ENCODE measurements at places on chromosomes 16 and 17.

- no peak for DNase-seq
These were observed at the start of gene IRX3 for GRCh38 chr16:54286366-54287130. Gene IRX3 (minus strand): TSS chr16:54286787. CDS start chr16:54286050, 737 bp downstream.

DNA sequence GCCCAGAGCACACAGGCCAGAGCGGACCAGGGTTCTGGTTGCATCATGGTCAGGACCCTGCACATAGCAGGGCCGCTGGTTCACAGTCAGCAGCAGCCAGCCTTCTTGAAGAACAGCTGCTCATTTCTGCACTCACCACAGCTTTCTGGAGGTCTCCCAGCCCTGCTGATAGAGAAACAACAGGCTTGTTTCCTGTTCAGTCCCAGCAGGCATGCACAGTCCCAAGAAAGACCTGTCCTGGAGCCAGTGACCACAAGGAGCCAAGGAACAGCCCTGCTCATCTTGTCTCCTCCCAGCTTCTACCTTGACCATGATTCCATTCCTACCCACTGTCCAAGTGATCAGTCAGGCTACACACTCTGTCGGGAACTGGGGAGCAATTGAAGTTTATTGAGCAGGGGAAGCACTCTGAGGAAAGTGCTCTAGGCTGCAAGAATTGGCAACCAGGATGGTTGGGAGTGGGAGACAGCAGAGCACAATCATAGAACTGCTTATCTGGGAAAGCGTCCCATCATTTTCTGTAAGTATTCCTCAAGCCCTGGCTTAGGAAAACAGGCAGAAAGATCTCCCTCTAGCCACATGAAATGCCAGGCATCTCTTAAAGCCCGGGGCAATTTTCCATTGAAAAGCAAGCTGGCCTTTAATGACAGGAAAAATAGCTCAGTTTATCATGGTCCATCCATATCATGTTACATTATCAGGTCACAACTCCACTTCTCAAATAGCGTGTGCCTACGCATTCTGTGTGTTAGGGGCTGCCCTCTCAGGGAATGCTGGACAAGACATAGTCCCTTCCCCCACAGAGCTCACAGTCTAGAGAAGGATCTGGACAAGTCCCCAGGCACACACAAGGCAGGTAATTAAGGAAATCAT, 155.4 kb upstream of the FOXF1 start:
- DNase-seq = no peak

DNA sequence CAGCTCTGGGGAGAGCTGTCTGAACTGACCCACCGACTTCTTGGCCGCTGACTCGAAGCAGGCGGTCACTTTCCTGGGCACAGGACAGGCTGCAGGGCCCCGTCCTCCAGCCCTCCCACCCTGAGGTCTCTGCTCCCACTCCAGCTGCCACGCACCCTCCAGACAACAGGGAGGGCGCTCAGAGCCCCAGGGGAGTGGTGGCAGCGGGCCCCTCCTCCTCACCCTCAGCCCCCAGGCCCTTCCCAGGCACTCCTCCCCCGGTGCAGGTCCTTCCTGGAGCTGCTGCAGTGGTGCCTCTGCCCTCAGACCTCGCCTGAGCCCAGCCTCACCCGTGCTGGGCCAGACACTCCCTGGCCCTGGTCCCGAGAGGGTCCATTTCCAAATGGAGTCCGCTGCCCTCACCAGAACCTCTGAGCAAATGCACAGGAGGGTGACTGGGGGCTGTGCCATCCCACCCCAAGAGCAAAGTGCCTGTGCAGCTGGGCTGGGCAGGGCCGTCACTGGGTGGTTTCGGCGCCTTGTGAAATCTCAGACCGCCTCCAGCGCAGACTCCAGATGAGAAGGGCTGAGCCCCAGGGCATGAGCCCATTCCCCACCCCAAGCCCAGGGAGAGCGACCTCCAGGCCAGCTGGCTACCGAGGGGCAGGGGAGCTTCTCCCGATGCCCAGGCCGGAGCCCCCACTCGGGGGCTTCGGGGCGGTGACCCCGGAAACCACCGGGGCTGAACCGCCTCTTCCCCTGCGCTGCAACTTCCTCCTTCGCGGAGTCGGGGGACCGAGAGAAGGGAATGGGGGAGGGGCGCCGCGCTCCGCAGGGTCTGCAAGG, 717 bp downstream of the CYBA start:
- DNase-seq = no peak

- DNase-seq = no peak
These were observed 295.8 kb downstream of the FOXL1 start for GRCh38 chr16:86874141-86874540.

- no peak for DNase-seq
These were observed 11.7 kb downstream of the ZFHX3 start for GRCh38 chr16:73036074-73036826.

DNA sequence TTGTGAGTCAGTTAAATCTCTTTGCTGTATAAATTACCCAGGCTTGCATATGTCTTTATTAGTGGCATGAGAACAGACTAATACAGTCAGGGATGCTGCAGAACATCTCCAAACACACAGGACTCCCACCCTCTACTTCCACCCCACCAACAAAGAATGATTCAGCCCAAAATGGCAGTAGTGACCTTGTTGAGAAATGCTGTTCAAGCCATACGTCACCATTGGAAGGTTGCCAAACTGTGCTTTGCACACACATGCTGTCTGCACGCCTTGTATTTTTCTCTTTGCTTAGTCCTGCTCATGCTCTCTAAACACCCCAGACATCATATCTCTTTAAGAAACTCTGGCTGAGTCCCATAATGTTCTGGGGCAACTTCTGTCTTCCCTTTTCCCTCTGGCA, 589.6 kb downstream of the WWOX start:
- no peak for DNase-seq

DNA sequence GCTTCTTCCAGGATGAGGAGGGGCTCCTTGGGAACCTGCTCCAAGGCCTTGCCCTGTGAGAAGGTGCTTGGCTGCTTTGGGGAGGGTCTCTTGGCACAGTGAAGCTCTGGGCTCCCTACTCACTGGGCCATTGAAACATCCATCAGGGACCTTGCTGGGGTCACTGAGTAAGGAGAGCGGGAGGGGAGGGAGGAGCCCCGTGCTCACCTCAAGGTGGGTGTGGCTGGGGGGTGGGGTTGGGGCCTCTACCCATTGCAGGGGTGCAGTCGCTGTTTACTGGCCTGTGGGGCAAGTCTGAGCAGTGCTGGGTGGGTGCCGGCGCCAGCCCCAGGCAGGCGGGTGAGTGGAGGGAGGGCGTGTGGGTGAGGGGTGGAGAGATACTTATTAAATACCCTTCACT, 9.9 kb downstream of the TNS4 start:
- no peak for DNase-seq

GRCh38 chr17:81083125-81083765, 48.3 kb downstream of the BAIAP2 start:
- no peak for DNase-seq

GRCh38 chr17:36932694-36933511, 4.4 kb upstream of the LHX1 start:
- DNase-seq = no peak

DNA sequence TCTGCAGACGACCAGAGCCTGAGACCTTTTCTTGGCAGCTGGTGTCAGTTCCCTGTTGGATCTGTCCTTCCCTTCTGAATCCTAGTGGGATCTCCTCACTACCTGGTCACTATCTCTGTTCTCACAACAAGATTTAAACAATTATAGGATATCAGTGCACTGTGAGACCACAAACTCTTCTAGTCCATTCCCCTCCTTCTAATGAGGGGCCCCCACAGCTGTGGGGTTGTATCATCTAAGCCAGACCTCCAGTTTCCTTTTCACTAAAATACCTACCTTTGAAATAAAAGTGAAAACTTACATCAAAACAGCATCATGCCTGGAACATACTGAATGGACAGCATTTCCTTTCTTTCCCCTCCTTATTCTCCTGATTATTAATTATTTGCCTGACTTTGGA, 233.2 kb downstream of the PRKCA start:
- no peak for DNase-seq

- no peak for DNase-seq
These were observed 28.7 kb downstream of the MRM1 start for GRCh38 chr17:36629970-36630502.

GRCh38 chr17:39000021-39000601, 32.9 kb upstream of the FBXO47 start:
- DNase-seq = no peak

GRCh38 chr16:27645396-27645795, 95.5 kb downstream of the KATNIP start:
- DNase-seq = no peak

GRCh38 chr17:78316115-78316866, 43.6 kb downstream of the SOCS3 start:
- no peak for DNase-seq

- no peak for DNase-seq
These were observed 202.0 kb upstream of the CPHXL start for GRCh38 chr16:75928295-75928694.

GRCh38 chr16:48054881-48055601, 100.8 kb downstream of the ABCC12 start:
- no peak for DNase-seq

- no peak for DNase-seq
These were observed 10.5 kb upstream of the NUDT7 start for GRCh38 chr16:77711775-77712174.

DNA sequence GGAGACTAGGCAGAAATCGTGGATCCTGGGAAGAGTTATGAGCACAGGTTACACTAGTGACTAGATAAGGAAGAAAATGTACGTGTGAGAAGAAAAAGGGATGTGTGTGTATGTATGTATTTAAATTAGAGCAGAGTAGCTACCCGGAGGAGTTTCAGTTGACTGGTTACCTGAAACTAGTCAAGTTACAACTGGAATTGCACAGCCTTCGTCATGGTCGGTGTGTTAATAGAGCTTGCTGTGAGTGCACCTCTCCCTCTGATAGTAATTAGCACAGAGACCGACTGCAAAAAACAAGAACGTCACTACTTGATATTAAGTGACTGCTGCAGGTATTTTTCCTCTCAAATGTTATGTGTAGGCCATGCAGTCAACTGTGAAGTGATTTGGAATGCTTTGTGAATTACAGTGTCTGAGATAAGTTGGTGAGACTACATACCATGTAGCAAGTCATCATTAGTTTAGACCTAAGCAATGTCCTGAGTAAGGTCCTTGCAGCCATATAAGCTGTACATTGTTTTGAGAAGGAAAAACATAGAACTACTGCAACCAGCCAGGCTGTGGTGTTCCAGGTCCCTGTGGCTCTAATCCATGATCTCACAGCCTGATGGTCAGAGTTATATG, 95.7 kb downstream of the WNT3 start:
- no peak for DNase-seq

DNA sequence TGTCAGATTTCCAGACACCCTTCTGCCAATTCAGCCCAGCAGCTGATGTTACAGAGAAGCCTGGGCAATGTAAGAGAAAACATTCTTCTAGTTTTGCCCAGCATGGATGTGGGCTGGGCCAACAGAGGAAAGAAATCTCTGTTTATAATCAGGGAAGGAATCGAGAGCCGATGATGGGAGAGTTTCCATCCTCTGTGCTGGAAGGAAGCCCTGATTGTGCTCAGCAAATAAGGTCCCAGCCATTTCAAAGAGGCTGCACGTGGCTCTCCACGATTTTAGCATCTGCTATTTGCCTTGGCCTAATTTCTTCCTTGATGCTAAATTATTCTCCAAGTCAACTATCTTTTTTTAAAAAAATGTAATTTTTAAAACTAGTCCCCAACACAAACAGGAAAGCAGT, 70.0 kb downstream of the IRX6 start:
- DNase-seq = no peak

DNA sequence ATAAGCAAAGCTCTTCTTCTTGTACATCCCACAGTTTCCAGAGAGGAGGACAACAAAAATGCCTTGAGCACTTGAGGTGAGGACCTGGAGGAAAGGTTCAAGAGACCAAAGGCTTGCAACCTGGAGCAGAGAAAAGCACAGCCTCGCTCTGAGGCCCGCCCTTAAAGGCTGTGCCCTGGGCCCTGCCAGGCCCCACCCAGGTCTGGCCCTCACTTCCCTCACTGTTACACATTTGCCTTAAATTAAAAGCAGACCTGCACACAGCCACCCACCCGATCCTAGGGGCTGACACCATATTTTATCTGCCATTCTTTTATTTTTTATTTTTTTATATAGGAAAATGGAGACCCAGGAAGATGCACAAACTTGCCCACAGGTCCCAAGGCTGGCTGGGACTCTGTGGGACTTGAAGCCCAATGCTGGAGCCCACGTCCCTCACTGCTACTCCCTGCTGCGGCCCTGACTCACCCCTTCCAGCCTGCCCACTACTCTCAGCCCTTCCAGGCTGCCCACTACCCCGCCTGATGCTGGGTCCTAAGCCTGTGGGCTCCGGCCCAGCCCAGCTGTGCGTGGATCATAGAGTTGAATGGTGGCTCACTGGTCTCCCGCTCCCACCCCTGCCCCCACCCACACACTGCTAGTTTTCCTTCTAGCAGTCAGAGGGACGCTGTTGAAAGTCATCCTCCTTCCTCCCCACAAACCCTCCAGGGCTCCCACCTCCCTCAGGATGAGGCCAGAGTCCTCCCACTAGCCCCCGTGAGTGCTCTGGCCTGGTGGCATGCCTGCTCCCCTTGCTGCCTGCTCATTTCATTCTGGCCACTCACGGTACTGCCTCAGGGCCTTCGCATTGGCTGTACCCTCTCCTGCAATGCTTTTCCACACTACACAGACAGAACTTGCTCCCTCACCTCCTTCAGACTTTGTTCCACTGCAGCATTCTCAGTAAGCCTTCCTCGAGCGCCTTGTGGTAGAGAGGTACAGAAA, 77.6 kb upstream of the MED9 start:
- no peak for DNase-seq

GRCh38 chr17:46154151-46154816, 38.9 kb downstream of the KANSL1 start:
- DNase-seq = no peak

DNA sequence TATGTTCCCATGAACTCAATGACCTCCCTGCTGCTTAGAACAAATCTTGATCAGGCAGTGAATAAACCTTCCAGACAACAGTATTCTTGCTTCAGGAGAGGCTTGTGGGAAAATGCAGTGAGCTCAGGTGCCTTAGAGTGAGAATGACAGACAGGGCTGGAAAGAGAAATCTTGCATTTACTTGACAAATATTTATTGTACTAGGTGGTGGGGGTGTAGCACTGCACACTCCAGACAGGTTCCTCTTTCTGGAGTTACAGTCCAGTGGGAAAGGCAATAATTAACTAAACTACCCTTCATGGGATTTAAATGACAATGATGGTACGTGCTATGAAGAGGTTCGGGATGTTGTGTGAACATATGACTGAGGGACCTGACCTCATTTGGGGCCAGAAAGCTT, 182.9 kb downstream of the SHISA9 start:
- DNase-seq = no peak

DNA sequence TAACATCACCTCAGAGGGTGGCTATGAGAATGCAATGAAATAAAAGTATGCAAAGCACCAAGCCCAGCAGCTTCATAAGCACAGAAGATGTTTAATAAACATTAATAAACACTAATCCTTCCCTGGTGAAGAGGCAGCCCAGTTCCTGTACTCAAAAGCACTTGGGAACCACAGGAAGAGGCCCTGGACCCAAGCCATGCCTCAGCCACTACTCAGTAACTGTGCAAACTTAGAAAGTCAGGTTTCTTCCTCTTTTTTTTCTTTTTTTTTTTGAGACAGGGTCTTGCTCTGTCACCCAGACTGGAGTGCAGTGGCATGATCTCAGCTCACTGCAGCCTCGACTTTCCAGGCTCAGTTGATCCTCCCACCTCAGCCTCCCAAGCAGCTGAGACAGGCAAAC, 5.3 kb downstream of the ARHGAP17 start:
- DNase-seq = no peak
